Stimulated activated CD4-positive, alpha-beta T cell treated with anti-CD3 and anti-CD28 coated beads, Interleukin-1b, Interleukin-23, amount 100 ng/mL, for 48 hours (primary cell): ENCODE measurements at places on chromosomes 2 and 18.

DNA sequence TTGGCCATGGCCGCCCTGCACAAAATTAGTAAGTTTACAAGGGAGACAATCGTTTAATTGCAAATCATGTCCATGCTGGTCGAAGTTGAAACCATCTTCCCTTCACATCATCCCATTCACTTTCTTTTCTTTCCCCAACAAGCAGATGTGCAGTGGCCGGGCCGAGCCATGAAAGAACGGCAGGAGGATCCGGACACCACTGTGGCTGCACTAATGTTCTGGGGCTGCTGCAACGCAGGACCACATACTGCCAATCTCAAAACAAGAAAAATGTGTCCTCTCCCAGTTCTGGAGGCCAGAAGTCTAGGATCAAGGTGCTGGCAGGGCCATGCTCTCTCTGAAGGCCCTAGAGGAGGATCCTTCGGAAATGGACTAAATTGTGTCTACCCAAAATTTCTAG, 227.4 kb upstream of the MYT1L start:
- no peak for DNase-seq

GRCh38 chr2:23124214-23124750, 260.7 kb upstream of the KLHL29 start:
- DNase-seq: no peak

GRCh38 chr2:20103530-20103929, 52.1 kb upstream of the LAPTM4A start:
- no peak for DNase-seq

- DNase-seq: no peak
Measured at GRCh38 chr2:232487385-232488096, at the start of gene ECEL1. ECEL1 (minus strand) TSS chr2:232487834; CDS start chr2:232486653, 1,181 bp downstream.

- DNase-seq: no peak
Measured at GRCh38 chr2:233342301-233342700, 12.0 kb upstream of the DGKD start.

- no peak for DNase-seq
Measured at GRCh38 chr18:35076135-35076924, 35.1 kb downstream of the MAPRE2 start.

DNA sequence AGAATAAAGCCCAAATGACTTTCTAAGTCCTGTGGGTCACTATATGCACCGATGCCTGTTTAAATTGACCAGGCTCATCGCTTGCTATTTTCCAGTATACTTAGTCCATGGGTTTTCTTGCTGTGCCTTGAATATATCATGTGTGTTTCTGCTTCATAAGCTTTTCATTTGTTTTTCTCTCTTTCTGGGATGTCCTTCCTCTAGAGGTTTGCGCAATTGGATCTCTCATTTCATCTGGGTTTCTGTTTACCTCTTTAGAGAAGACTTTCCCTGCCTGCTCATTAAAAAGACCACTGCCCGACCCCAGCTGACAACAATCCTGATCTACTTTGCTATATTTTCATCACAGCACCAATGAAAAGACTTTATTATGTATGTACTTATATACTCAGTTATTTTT, 150.9 kb upstream of the CYRIA start:
- no peak for DNase-seq

DNA sequence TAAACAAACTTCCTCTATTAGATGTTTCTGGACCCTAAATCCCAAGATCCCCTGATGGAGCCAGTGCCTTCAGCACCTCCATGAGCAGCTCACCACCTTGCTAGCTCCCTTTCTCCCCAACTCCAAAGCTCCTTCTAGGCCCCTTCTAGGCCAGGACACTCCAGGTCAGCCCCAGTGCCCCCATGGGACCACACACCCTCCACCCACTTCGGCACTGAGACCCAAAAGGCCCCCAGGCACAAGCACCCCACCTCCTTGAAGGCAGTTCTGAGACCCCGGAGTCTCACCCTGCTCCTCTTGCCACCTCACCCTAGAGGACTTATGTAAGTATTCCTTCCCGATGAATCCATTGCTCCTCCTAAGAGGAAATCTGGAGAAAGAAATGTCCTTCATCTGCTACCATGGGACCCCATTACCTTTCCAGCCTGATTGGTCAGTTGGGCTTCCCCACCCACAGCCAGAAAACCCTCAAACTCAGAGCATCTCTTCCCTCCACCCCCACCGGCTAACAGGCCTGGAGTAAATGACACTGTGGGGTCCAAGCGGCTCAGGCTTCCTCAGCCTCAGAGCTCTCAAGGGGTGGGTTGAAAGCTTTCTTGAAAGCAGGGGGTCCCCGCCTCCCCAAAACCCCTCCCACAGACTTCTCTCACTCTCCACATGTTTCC, 9.8 kb upstream of the ARMC9 start:
- DNase-seq: no peak

- no peak for DNase-seq
Measured at GRCh38 chr18:55452123-55452611, 135.8 kb downstream of the TCF4 start.

- no peak for DNase-seq
Measured at GRCh38 chr2:40242315-40242714, 209.6 kb downstream of the SLC8A1 start.

DNA sequence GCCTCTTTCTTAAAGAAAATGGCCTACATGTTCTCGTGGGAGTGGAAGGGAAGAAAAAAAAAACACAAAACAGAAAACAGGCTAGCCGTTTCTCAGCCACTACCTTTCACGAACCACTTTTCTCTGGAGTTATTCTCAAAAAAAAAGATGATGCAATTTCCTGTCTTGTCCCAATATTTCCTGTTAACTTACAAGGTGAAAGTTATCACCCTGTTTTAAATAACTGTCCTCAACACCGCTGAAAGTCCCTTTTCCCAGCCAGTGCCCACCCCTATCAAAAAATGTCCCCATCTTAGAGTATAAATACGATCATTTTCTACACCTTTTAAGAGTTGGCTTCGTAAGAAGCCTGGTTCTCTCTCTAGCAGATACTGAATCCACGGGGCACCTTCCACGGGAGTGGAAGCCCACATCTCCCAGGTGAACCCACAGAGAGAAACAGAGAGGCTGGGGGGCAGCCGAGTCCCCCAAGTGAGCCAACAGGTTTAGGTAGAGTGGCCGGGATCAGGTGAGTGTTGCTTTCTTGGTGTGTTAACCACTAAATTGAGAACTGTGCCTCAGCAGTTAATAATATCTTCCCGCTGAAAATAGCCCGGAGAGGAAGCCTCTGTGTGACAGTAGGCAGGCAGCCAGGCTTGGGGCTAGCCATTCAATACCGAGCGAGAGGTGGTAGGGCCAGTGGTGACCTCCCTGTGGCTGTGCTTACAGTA, 15.9 kb downstream of the SMAD7 start:
- DNase-seq: no peak

DNA sequence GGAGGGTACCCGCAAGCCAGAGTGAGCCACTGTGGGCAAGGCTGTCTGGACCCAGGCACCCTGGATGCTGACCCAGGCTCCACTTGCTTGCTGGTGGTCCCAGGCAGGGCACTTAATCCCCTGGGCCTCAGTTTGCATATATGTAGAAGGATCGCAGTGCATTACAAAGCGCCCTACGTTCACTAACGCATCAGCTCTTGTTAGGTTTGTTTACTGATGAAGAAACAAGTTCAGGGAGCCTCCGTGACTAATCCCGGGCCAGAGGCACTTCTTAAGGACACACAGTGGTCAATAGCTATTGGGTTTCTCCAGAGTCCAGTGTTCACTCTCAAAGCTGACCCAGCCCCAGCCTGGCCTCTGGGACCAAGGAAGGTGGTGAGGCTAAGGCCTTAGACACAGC, 70.2 kb downstream of the LBH start:
- no peak for DNase-seq

DNA sequence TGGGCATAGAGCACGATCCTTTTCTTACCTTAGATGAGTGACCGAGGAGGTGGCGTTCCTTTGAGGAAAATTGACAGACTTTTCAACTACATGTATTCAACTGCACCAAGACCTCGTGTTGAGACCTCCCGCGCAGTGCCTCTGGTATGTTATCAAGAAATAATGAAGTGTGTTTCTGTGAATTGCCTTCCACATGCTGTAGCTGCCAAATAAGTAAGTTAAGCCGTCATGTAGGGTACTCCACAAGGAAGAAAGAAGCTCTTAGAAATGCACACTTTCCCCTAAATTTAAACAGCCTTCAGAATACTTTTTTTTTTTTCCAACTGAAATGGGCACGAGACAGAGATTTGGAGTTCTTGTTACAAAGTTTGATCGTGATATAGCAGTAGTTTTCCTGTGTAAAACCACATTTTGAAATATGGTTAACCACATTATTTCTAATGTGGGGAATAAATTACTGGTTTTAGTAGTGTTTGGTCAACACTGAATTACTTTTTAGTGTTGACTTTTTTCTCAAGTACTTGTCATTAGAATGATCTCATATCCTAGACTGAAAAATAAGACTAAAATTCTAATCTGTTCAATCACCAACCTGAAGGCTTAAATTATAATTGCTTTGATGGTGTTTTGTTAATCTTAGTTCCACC, 30.5 kb downstream of the PDK1 start:
- no peak for DNase-seq

DNA sequence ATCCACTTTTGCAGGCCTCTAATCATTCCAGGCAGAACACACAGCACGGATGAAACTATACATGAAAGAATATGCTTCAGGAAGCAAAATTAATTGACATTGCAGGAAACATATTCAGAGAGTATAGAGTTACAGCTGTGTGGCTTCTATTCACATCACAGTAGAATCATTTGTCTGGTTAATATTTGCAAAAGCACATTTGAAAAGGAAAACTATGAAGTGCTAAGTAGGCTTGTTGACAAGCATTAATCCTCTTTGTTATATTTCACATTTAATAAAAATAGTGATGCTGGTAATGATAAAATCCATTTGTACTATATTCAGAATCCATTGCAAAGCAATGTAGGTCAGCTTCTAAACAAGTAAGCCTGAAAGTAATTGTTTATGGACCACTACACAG, 32.2 kb upstream of the PIK3C3 start:
- DNase-seq: no peak

GRCh38 chr18:43751835-43752234, 474.5 kb upstream of the SYT4 start:
- no peak for DNase-seq

GRCh38 chr2:8053216-8053615, 628.6 kb upstream of the ID2 start:
- no peak for DNase-seq

- DNase-seq: peak; percentile 19
Measured at GRCh38 chr18:50973367-50974126, 5.7 kb downstream of the ELAC1 start.

DNA sequence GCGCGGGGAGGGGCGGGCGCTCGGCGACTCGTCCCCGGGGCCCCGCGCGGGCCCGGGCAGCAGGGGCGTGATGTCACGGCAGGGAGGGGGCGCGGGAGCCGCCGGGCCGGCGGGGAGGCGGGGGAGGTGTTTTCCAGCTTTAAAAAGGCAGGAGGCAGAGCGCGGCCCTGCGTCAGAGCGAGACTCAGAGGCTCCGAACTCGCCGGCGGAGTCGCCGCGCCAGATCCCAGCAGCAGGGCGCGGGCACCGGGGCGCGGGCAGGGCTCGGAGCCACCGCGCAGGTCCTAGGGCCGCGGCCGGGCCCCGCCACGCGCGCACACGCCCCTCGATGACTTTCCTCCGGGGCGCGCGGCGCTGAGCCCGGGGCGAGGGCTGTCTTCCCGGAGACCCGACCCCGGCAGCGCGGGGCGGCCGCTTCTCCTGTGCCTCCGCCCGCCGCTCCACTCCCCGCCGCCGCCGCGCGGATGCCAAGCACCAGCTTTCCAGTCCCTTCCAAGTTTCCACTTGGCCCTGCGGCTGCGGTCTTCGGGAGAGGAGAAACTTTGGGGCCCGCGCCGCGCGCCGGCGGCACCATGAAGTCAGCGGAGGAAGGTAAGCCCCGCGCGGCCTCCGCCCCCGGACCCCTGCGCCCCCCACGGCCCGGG, at the start of gene NFATC1:
TSS of gene NFATC1 (plus strand) at position 170 of the 644 bp plus-strand sequence. CDS start at position 465, 295 bp downstream.
- peak; percentile 88 for DNase-seq

- DNase-seq: no peak
Measured at GRCh38 chr2:4551691-4552474, 848.5 kb downstream of the DCDC2C start.

DNA sequence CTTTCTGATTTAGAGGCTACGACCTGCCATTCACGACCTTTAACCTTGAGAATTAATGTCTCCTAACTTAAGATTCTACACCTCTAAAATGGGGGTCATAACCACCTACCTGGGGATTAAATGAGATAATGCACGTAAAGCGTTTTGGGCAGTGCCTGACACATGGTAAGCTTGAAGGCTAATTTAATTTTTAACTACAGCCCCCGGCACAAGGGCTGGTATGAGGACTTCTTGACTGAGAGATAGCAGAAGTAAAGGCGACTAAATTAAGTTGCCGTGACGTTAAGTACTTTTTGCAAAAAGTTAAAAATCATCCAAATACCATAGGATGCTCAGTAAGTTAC, 549 bp downstream of the MRPL35 start:
- no peak for DNase-seq

GRCh38 chr18:6960656-6961055, 156.9 kb downstream of the LAMA1 start:
- no peak for DNase-seq

DNA sequence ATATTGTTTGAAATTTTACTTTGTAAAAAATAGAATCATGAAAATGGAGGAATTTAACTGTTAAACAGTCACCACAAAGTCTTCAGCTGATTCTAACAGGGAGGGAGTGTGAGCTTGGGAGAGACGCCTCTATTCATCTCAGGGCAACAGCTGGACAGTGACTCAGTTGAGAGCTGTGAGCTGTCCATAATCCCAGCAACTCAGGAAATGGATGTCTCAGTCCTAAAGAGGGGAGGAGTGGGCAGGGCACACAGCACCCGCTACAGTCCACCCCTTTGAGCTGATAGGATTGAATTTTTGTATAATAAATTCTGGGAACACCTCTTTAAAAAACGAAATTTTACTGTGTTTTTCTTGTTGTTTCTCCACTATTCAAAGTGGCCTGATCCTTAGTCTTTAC, 255.1 kb upstream of the THUMPD2 start:
- DNase-seq: no peak

DNA sequence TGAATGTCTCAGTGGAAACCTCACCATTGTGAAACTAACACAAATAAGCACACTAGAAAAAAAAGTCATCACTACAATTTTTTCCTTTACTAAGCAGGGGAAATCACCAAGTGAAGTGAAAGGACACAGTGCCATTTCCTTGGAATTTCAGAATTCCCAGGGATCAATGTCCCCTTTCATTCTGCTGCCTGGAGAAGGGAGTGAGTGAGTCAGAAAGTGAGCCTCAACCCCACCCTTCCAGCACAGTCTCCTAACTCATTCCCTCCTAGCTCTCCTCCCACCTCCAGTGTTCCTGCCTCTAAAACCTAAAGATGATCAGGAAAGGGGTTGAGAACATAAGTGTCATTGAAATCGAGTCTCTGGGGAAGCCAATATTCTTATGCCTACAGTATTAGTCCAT, 608.5 kb downstream of the RNF144A start:
- no peak for DNase-seq
